ENCODE measurements at places on chromosomes 5 and 9.

DNA sequence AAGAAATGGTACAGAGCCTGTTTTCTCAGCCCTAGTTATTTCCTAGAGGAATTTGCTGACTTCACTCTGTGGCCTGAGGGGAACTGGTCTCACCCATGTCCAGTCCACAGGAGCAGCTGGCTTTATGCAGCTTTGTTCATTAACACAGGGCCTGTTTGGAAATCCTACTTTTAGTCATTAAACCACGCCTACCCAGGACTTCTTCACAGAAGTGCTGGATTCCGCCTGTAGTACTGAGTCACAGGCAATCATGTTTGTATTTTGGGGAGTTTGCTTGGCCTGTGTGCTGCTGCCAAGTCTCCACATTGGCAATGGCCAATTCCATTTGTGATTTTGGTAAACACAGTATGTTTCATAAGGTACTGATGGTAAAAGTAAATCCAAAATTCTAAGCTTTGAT, 52.8 kb downstream of the CTNND2 start:
- no peak for DNase-seq

- no peak for DNase-seq
These were observed 43.3 kb upstream of the ISOC1 start for GRCh38 chr5:129051283-129051682.

DNA sequence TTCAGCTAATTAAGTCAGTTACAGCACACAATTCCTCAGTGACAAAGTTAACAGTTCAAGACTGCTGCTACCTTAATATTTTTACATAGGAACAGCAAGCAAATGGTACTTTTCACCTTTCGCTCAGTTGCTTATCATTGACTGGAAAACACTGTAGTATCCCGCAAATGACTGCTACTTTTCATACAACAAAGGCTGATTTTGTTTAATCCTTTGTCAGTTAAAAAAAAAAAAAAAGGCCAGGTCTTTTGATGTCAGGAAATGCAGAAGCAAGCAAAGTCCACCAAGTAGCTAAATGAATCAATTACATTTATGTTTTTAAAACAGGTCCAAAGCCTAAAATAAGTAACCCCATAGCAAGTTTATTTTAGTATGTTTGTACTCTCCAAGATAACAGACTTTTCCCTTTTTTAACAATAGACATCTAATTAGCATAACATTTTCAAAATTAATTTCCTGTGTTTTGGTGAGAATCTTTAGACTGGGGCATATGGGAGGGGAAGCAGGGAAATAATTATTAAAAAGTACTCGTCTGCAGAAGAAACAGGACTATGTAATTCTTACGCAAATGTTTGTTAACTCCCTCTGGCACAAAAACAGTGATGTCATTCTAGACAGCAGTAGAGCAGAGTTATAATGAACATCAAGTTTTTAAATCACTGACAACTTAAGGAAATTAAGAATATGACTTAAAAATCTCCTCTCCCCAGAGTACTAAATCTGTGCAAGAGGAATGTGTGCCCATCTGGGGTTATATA, 9.6 kb downstream of the PFDN1 start:
- no peak for DNase-seq

- no peak for DNase-seq
These were observed 97.0 kb downstream of the GHR start for GRCh38 chr5:42520203-42520602.

DNA sequence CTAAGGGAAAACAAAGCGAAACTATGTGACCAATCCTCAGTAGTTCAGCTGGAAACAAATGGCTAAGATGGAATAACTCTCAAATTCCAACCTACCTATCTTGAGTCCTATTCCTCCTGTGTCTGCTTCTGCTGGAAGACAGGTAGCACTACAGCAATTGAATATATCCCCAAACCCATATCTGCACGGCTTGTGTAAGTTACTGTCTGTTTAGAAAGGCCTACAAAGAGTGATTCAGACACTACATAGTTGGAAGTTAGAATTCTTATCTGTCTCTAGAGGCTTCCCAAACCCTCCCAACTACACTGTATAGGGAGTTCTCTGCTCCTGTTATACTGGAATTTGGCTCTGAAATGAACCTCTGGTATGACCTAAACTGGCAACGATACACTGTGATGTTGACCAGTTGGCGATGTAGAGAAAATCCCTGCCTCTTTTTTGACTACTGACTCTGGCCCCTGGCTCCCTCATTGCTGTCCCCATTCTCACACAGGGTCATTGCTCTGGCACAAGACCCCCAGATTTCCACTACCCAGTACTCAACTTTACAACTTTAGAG, 22.6 kb upstream of the NADK2 start:
- DNase-seq = no peak

- DNase-seq = no peak
These were observed 549.2 kb upstream of the CYLC2 start for GRCh38 chr9:102445906-102446305.

DNA sequence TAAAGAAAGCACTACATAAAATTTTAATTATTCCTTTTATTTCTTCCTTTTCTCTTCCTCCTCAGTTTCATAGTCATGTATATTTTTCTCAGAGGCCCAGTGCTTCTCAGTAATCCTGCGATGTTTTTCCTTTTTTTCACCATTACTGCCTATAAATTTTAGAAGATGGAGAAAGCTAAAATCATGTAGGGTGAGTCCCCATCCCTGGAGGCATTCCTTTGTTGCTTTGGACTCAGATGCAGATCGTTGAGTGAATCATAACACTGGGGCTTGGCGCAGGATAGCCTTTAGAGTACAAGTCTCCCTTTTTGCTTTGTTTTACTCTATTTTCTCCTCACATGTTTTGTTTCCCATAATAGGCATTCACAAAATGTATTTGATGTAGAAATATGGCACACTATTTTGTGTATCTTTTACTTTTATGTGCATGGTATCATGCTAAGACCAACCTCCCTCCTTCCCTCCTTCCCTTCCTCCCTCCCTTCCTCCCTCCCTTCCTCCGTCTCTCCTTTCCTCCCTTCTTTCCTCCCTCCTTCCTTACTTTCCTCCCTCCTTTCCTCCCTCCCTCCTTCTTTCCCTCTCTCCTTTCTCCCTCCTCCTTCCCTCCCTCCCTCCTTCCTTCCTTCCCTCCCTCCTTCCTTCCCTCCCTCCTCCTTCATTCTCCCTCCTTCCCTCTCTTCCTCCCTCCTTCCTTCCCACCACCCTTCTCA, 72.4 kb downstream of the NUDT12 start:
- DNase-seq = no peak

DNA sequence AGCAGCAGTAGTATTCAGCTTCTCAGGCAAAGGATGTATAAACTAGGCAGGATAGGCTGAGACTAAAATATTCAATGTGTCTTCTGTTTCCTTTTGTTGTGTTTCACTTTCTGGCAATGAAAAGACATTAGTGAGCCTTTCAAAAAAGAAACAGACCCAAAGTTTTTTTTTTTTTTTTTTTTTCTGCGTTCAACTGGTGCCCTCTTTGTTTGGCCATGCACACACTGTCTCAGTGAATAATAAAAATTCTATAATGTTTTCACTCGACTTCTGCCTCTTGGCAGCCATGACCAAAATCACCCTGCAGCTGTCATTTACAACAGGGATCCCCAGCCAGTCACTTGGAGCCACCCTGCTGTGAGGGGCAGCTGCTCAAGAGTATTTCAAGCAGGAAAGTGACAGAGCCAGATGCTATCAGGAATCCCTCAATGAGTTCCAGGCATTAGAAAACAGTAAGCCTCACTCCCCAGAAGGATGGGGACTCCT, 44.0 kb upstream of the MAN2A1 start:
- no peak for DNase-seq

GRCh38 chr5:15799014-15799413, 299.0 kb downstream of the FBXL7 start:
- no peak for DNase-seq

GRCh38 chr9:68947842-68948569, 65.9 kb downstream of the PRKACG start:
- DNase-seq = no peak

- DNase-seq = no peak
These were observed 34.2 kb upstream of the IL7R start for GRCh38 chr5:35822511-35822910.

- DNase-seq = no peak
These were observed 37.4 kb downstream of the CCDC125 start for GRCh38 chr5:69295088-69295754.

DNA sequence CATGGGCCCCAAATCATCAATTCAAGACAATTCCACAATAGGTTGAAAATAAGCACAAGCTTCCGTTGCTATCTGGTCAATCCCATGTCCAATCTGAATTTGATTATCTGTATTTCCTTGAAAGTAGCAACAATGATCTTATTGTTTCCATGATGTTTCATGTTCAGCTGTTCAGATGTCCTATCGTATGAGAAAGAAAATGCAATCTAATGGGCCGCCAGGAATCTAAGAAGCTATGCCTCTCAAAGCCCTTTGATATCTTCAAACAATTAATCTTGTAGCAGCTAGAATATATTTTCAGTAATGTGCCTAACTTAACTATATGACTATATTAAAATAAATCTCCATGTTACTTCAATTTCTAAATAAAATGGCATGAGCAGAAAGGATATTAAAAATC, 32.1 kb upstream of the ALDOB start:
- DNase-seq = no peak

DNA sequence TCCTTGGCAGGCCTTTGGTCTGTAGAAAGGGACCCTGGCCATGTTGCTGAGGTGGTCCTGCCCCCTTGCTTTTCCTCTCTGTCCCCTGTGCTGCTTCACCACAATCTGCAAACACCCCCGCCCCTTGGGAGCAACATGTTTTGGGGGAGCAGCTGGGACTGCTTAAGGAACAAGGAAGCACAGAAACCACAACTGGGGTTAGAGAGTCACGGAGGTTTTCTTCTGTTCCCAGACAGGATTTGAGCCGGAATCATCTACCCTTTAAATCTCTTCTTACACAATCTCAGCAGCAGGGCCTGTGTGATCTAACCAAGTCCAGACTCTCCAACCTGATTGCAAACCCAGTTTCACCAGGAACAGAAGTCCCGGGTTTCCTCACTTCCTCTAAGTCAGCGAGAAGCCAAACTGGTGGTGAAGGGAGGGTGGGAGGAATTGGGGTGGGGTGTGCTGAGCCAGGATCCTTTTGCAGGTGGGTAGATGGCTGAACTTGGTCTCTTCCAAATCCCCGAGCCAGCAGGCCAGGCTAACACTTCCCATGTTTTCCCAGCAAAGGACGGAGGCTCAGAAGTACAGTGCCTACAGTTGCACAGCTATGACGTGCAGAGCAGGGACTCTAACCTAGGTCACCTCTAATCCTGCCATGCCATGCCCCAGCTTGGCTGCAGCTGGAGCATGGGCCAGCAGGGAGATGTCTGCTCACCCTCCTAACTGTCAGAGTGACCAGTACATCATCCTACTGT, 25.0 kb downstream of the SH3PXD2B start:
- no peak for DNase-seq

- DNase-seq = no peak
These were observed 45.5 kb downstream of the FOCAD start for GRCh38 chr9:20729523-20729922.

DNA sequence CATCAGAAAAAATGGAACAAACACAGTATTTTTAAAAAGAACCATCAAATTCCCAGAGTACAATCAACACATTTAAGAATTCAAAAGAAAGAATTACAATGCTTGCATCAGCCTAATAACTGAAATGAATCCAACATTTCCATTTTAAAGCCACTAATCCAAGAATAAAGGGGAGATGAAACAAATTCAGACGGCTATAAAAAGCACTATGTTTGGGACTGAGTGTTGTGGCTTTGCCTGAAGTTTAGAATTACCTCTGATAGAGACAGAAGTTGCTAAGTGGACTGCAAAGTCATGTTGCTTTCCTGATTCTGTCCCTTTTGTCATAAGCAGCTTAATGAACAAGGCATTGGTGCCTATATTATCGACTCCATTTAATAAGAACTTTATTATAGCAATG, 135.4 kb upstream of the RGMB start:
- no peak for DNase-seq

GRCh38 chr5:53087171-53087570, 22.4 kb downstream of the MOCS2 start:
- no peak for DNase-seq

DNA sequence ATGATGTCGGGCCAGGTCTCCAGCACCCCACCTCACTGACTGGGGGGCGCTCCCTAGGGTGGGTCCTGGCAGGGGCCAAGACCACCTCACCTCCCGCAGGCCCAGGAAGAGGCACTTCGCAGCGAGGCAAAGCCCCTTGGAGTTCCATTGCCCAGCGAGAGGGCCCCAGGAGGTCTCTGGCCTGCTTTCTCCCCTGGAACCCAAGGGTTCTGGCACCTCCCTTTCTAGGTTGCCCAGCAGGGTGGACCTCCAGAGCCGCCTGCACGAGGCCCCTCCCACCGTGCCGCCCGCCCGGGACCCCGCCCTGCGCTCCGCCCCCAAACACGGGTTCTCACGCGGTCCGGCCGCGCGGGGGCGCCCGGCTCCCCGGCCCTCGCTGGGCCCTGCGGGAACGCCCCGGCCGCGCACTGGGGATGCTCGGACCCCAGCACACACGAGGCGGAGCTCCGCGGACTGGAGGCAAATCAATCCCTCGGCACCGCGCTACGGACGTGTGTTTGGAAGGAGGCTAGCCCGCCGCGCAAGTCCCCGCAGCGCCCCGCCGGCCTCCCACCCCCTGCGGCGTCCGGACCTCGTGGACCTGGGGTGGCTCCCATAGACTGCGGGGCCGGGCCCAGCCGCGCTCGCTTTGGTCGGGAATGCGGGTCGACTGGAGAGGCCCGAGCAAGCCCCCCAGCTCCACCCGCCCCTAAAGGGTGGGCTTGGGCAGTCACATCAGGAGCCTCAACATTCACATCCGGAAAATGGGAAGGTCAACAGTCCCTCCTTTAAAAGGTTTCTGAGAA, 99.5 kb upstream of the LMX1B start:
- DNase-seq = peak; percentile 53

DNA sequence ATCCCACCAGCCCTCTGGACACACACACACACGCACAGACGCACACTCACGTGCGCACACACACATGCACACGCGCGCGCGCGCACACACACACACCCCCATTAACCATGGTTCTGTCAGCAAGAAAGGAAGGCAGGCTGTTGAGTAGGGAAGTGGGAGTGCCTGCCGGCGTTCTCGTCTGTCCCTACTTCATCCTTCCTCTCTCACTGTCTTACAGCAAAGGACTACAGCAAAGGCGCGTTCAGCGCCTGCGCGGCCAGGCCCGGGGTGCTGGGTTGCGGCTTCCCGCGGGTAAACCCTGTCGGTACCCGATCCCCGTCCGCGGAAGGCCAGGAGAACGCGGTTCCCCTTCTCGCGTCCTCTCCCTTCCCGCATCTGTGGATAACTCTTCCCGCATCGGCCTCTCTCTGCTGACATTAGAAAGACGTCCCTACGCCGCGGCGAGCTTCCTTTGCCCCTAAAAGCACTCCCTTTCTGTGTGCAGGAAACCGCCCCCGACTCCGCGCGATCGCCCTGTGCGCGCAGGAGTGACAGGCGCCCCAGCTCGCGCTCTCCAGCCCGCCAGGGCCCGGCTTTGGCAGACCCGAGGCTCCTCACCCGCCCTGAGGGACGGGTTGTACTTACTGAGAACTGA, 219.2 kb downstream of the AGTPBP1 start:
- no peak for DNase-seq

- DNase-seq = no peak
These were observed 9.7 kb downstream of the RAD1 start for GRCh38 chr5:34905564-34905963.

GRCh38 chr9:72800328-72800994, 152.4 kb downstream of the ALDH1A1 start:
- no peak for DNase-seq

- DNase-seq = no peak
These were observed 179.3 kb downstream of the C9orf152 start for GRCh38 chr9:110028676-110029075.

Data from GM19239 (cell line).